Stimulated activated CD8-positive, alpha-beta memory T cell treated with anti-CD3 and anti-CD28 coated beads, Interleukin-7, amount 100 ng/mL, for 1 hour (primary cell): ENCODE measurements at places on chromosomes 5 and 9.

DNA sequence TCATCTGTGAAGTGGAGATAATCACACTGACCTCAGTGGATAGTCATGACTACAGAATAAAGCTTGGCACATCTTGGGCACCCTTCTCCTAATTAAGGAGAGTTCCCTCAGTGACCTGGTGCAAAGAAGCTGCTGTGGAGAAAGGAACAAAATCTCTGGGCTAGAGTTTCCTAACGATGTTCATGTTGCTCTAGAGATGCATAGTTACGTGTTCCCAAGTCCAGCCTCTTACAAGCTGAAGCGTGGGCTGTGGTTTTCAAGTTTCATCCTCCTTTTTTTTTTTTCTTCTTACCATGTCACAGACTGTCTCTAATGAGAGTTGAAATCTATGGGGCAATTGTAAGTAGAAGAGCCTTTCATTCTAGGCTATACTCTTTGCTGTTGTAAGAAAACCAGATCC lies 113.8 kb downstream of the DOCK8 start:
- no peak for DNase-seq

GRCh38 chr5:11494340-11494739 lies 409.9 kb downstream of the CTNND2 start:
- DNase-seq = no peak

DNA sequence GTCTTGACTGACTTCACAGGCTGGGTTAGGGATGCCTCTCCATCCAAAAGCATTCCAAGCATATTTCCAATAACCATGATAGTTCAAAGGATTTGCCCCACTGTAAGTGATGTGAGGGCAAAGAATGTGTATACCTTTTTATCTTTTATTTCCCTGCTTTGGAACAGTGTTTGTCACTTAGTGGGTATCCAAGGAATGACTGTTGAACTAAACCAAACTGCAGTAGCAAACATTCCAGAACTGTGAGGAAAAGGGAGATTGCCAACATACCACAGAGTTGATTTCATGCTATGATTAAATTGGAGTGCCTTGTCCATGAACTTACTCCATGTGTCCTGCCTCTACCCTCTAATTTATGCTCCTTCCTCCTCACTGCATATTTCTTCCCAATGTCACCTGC lies 400.0 kb downstream of the KIAA0825 start:
- no peak for DNase-seq

DNA sequence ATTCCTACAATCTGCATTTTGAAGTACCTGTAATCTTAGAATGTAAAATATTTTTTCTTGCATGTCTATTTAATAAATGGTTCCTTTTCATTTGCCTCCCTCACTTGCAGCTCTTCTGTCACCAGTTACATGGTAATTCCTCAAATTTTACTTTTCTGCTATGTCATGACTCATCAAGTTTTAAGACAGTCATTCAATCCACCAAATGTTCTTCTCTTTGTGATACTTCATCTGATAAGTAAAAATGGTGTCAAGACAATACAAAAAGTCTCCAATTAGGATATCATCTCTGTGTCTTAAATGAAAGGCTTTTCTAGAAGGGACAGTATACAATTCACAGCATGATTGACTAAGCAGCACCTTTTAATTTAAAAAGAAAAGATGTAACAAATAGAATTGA lies 104.9 kb upstream of the FTMT start:
- DNase-seq = no peak

- DNase-seq = no peak
Measured at GRCh38 chr5:157266286-157267007, 524 bp downstream of the CYFIP2 start.

GRCh38 chr5:67032921-67033664 lies 163.5 kb downstream of the CD180 start:
- no peak for DNase-seq

- no peak for DNase-seq
Measured at GRCh38 chr5:72441094-72441723, 66.0 kb downstream of the ZNF366 start.

DNA sequence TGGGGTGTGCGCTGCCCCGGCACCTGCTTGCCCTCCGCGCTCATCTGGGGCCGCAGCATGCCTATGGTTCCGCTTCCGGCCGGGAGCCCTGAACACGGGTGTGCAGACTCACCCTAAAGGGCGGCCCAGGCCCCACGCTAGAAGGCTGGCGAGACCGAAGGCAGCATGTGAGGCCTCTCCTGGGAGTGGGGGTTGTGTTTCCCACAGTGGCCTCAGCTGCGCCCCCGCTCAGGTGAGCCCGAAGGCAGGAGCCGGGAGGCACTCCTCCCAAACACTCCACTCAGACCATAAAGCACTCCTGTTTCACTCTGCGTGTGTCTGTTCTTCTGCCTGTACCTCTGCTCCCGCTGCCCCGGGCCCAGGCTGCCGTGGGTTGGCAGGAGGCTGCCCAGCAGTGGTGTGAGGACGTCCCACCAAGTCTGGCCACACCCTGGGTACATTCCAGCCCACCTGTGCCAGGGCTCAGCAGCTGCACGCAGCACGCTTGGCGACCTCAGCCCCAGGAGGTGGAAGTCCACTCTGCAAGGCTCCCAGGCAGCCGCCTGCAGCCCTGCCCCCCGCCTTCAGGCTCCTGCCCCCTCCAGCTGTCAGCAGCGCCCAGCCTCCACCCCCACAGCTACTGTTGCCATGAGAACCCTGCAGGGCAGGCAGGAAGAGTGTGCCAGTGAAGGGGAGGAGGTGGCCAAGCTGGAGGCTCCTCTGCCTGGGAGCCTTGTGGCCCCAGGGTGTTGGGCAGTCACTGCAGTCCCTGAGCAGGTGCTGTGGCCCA lies 1.2 kb upstream of the AJM1 start:
- no peak for DNase-seq

GRCh38 chr5:26519245-26519644 lies 519.1 kb downstream of the CDH9 start:
- no peak for DNase-seq

GRCh38 chr5:149838881-149839739 lies 105.5 kb downstream of the PDE6A start:
- no peak for DNase-seq

- DNase-seq = no peak
Measured at GRCh38 chr5:96293966-96294883, 138.8 kb downstream of the PCSK1 start.
